ENCODE measurements at places on chromosomes 16 and 17.

DNA sequence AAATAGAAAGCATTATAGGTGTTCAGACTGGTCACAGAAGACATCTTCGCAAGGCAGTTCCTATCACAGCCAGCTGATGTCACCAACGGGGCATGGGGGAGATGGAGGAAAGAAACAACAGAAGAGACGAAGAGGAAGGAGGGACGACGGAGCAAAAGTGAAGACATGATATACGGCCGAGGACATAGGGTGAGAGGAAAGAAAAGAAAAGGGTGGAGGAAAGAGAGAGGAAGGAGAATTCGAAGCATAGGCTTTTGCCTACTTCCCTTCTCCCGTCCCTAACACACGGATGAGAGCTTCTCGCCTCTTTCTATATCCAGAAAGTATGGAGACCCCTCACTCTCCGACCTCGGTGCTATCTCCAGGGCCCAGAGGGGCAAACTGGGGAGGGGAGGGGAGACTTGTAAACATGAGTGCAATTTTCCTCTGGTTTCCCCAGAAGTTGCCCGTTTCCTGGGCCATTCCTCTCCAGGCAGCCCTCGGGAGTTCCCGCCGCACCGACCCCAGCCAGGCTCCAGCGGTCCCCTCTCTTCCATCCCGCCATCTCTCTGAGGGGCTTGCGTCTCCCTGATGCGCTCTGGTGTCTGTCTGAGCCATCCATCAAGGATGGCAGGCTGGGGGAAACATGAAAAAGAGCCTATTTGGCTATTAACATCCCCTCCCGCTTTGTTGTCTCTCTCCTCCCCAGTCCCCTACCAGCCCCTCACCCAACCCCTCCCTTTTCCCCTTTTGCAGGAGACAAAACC is 26.0 kb downstream of the COPZ2 start:
- DNase-seq, result no peak

GRCh38 chr16:4682616-4683254 is 10.6 kb upstream of the NUDT16L1 start:
- no peak for DNase-seq

DNA sequence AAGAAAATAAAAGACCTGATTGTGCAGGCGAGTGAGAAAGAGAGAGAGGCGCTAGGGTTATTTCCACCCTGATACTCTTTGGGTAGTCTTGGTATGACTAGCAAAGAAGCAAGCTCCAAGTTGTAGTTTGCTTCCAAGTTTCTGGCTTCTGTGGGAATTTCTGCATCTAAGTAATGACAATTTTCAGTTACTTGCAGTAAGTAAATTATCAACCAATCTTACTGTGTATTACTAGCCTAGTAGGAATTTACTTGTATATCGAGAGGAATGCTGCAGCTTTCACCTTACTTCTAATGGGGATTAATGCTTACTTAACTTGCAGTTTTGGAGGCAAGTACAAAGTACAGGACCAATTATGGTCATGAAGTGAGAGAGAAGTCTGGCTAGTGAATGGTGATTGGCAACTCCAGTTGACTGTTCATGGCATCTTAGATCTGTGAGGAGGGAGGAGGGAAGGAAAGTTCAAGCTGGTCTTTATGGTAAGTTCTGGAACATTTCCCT is 31.9 kb downstream of the TENT4B start:
- no peak for DNase-seq

DNA sequence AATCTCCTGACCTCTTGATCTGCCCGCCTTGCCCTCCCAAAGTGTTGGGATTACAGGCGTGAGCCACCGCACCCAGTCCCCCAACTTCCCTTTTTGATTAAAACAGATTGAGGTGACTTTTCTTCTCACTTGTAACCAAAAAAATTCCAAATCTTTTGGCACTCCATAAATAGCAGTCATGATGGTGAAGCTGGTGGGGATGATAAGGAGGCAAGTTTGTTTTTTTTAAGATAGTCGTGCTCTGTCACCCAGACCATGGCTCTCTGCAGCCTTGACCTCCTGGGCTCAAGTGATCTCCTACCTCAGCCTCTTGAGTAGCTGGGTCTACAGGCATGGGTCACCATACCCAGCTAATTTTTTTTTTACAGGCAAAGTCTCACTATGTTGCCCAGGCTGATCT is 34.7 kb upstream of the PLCG2 start:
- DNase-seq, result no peak

GRCh38 chr17:6450926-6451832 is 6.9 kb downstream of the PIMREG start:
- no peak for DNase-seq

- DNase-seq, result no peak
Measured at GRCh38 chr17:42055027-42055426, 4.6 kb upstream of the C17orf113 start.

GRCh38 chr17:15048381-15048780 is 216.7 kb downstream of the PMP22 start:
- no peak for DNase-seq

DNA sequence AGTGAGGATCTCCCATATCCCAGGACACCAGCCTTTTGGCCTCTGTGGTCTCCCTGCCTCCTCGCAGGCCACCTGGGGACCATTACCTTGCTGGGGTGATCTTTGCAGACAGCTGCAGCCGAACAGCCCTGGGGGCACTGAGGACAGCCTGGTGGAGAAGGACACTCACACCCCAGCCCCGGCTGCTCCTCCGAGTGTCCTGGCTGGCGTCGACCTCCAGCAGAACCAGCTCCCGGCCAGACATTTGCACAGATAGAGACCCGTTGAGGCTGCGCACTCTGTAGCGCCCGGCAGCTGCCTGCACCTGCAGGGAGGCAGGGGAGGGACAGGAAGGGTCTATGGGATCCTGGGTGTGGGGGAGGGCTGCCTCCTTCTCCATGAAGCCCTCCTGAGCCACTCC is 90.3 kb downstream of the RMI2 start:
- DNase-seq, result no peak

GRCh38 chr17:72118335-72119076 is 2.3 kb upstream of the SOX9 start:
- no peak for DNase-seq

GRCh38 chr17:76383546-76384221 is 725 bp upstream of the SPHK1 start:
- DNase-seq, result no peak

GRCh38 chr17:15954222-15954621 is 9.3 kb downstream of the ADORA2B start:
- DNase-seq, result no peak

DNA sequence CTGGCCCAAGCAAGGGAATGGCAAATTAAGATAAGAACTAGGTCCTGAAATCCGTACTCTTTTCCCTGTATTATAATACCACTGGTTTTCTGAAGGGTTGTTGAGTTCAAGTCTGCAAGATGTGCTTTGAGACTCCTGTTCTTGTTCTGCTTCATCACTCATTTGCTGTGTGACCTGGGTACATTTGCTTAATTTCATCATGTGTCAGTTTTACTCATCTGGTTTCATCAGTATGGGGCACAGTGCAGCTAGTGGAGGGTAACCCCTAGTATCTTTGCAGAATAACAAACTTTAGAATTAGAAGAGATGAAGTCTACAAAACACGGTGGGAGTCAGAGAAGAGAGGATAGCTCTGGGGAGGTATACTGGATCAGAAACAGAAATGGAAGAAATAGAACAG is 21.9 kb upstream of the EFCAB13 start:
- no peak for DNase-seq

DNA sequence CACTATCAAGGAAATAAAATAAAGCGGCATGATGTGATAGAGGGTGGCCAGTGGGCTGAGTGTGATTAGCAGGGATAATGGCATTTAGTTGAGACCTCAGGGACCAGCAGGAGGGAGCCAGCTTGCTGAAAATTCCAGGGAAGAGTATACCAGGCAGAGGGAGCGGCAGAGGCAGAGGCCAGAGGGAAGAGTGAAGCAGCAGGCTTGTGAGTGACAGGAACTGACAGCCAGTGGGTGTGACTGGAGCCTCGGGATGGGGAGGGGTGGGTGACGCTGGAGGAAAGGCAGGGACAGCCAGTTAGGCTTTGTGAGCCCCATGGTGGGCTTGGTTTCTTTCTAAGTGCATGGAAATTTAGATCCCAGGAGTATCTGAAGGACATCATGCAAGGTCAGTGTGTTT is 209.7 kb upstream of the CACNG3 start:
- DNase-seq, result no peak

GRCh38 chr16:52492789-52493357 is 54.1 kb downstream of the TOX3 start:
- no peak for DNase-seq

DNA sequence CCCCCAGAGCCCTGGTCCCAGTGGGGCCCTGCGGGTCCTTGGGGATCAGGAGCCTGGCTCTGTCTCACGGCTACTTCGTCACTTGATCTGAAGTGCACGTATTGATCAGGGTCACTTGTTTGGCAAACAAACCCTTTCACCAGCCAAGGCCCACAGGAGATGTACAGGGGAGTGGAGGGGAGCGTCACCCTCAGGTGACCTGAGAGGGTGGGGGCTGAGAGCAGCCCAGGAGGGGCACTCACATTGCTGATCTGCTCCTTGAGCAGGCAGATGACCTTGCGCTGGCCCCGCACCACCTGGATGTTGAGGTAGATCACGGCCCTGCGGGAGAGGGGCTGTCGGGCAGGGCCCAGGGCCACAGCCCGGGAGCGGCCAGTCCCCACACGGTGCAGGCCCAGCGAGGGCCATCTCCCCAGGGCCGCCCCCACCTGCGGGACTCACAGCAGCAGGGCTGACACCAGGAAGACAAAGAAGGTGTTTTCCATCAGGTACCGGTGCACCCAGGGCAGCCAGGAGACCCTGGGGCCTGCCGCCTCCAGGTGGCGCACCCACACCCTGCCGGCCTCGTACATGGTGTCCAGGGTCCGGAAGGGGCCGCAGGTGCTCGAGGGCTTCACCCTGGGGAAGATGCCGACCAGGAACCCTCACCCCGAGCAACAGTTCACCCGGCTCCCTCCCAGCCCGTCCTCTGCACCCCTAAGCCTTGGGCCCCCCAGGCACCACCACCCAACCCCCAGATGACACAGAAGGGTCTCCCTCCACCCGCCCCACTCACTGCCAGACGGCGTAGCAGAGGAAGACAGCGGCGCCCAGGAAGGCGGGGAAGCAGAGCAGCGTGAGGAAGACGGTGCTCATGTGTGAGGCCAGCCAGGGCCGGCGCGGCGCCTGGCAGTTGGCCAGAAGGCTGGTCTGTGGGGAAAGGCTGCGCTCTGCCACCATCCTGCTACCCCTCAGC is 11.3 kb downstream of the TMC6 start:
- no peak for DNase-seq

DNA sequence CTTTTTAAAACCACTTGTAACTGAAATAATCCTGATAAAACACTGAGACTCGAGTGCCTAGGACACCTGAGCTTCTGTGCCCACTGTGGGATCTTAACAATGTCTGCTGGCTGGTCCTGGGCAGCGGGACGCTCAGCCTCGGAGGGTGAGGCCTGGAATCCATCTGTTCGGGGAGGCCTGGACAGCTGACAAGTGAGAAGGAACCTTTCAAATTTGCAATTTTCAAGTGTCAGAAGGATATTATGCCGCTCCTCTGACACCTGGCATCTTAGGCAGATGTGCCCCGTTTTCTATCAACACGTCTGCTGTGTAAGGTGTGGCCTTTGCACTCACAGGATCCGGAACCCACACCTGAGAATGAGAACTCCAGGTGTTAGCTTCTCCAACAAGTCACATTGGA is 33.1 kb upstream of the C16orf78 start:
- no peak for DNase-seq

- DNase-seq, result no peak
Measured at GRCh38 chr16:10576390-10577304, 3.8 kb downstream of the EMP2 start.

DNA sequence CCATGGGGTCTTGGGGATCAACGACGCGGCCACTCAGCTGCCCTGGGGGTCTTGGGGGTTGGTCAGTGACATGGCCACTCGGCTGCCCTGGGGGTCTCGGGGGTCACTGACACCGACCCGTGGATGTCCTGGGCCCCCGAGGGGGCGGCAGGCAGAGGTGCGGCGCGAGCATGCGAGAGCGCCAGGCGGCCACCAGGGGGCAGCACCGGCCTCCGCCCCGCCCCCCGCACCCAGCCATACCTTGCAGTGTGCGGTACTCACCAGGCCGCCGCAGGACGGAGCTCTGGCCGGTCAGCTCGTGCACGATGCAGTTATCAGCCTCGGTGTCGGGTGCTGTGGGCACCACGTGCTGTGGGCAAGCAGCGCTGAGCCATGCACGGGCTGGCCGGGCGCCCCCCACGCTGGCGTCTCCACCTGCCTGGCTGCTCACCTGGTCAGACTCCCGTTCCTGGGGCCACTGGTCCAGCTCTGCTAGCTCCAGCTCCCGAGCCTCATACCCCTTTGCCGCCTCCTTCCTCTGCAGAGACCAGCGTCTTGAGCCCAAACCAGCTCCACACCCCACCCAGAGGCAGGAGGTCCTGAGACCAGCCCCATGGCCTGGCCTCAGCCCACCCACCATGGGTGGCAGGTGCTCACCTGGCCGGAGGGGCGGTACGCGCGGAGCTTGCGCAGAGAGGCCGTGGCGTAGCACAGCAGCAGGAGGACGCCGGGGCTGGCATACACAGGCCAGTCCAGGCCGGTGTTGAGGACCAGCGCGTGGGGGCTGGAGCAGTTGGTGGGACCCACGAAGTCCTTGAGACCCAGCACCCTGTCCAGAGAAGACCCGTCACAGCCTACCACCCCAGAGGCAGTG is 31.2 kb downstream of the CTU2 start:
- DNase-seq, result no peak

GRCh38 chr16:1287982-1288670 is 21.3 kb upstream of the UBE2I start:
- DNase-seq, result no peak

- no peak for DNase-seq
Measured at GRCh38 chr16:11697319-11697718, 29.1 kb downstream of the SNN start.

- DNase-seq, result no peak
Measured at GRCh38 chr16:12837756-12838155, 34.1 kb upstream of the CPPED1 start.

DNA sequence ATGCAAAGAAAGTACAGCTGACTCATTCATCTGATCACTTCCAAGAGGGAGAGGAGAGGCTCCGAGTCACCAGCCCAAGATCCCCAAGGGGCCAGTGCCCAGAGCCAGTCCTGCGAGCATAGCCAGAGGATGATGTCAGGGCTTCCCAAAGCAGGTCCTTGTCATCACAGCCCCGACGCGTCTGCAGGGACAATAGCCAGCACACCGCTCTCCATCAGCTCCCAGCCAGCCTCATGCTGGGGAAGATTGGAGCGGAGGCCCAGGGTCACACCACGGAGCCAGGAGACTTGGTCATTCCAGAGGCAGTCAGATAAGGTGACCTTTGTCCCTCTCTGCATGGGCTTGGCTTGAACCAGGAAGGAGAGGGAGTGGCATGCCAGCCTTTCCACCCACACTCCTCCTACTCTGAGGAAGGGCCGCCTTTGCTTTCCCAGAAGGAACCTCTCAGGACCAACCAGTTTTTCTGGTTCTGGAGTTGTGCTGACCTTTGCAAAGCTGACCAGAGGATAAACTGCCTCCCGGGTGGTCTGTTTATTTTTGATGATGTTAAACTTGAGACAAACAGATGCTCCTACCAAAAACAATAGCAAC is 58.3 kb upstream of the ARHGAP44 start:
- no peak for DNase-seq

DNA sequence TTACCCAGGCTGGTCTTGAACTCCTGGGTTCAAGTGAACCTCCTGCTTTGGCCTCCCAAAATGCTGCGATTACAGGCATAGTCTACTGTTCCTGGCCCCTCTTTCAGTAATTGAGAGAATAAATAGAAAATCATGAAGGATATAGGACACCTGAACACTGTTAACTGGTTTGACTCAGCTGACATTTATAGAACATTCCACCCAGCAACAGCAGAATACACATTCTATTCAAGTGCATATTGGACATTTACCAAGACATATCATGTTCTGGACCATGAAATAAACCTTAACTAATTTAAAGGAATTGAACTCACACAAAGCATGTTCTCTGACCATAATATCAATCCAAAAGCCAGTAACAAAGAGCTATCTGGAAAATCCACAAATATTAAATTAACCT is 19.8 kb upstream of the BAIAP2 start:
- DNase-seq, result no peak

All from cortex of kidney (tissue), 1 donor.